ENCODE measurements at places on chromosomes 1 and 21.

- DNase-seq = peak; percentile 95
Measured at GRCh38 chr21:41170859-41171609, 3.1 kb downstream of the BACE2 start.

- DNase-seq = no peak
Measured at GRCh38 chr1:203648276-203648675, 21.6 kb downstream of the ATP2B4 start.

DNA sequence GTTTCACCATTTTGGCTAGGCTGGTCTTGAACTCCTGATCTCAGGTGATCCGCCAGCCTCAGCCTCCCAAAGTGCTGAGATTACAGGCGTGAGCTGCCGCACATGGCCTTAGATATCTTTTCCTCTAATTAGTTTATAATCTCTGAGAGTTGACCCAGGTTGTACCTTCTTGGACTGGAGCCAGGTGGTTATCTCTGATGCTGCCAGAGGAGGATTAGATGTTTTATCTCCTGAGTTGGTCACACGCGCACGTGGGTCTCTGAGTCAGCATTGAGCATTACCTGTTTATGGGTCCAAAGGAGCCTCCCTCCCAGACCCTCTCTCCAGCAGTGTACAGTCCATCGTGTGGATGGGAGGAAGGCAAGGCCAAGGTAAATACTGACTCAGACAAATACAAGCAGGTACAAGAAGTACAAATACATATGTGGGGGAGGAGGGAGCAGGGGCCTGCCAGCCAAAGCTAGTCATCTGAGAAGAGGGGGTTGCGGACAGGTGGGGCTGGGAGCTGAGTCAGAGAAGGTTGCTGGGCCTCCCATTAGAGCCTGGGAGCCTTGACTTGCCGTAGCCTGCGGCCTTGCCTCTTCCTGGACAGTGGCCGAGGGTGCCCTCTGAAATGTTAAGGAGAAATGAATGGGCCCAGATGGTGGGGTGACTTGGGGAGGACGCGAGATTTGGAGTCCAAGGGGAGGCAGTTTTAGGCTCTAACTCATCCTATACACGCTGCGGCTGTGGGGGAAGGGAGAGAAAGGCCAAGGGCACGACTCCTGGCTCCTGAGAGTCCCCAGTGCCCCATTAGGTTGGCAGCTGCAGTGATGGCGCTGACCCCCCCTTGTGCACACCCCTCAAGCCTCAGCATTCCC lies 13.1 kb downstream of the IL6R start:
- DNase-seq = no peak

- DNase-seq = no peak
Measured at GRCh38 chr1:197799271-197799670, 24.0 kb upstream of the DENND1B start.

Measured in foreskin melanocyte (primary cell).